ENCODE measurements at places on chromosomes 7 and 10. TPM values are rescaled to one million over a fixed set of nuclear protein-coding genes. Genes with fewer than 3 reads are reported as not detected.

DNA sequence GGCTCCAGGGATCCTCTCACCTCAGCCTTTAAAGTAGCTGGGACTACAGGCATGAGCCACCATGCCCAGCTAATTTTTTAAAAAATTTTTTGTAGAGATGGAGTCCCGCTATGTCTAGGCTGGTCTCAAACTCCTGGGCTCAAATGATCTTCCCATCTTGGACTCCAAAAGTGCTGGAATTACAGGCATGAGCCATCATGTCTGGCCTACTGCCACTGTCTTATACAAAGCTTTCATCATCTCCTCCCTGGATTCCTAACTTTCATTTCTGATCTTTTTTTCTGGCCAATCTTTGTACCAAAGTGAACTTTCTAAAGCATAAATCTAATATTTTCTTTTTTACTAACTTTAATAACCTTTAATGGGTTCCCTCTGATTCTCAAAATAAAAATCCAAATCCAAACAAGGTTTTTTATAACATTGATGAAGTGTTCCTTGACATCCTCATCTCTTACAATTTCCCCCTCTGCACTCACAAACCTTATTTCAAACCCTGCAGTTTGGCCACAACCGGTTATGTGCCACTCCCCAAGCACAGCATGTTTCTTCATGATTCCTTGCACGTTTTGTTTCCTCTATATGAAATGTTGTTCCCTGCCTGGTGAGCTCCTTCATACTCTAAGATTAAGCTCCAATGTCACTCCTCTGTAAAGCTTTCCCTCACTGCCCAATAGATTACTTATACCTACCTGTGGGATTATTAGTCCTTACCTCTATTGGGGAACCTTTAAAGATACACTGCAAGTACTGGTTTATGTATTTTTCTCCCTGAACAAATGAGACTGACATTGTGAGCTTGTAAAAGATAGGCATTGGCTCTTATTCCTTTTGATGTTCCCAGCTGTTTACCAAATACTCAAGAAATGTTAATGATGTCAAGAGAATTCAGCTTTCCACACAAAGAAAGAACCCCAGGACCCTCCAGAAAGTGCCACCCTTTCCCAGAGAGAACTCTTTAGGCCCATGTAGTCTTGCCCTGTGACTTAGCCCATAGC is 101.7 kb downstream of the HOXA1 start:
- no peak for DNase-seq

DNA sequence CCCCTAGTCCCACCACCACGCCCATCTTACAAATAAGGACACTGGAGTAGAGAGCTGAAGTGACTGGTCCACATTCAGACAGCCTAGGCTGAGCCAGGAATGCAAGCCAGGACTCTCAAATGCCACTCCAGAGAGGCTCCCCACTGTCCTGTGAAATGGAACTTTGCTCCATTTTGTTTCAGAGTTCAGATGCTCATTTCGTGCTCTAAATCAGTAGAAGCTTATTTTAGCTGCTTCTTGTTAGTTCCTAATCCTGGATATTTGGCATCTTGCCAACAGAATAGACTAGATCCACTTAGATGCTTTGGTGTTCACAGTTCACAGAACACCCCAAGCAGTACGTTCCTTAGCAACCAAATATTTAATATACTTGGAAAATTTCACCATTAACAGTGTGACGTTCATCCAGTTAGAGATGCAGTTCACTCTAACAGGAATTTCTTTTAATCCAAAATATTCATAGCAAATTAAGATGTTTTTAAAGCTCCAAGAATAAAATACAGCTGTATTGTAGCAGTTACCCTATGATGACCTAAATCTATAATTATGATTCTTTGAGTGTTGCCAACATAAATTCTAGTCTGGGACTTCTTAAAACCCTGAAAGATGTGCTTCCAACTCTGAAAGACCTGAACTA is 7.3 kb downstream of the MMP21 start:
- no peak for DNase-seq

DNA sequence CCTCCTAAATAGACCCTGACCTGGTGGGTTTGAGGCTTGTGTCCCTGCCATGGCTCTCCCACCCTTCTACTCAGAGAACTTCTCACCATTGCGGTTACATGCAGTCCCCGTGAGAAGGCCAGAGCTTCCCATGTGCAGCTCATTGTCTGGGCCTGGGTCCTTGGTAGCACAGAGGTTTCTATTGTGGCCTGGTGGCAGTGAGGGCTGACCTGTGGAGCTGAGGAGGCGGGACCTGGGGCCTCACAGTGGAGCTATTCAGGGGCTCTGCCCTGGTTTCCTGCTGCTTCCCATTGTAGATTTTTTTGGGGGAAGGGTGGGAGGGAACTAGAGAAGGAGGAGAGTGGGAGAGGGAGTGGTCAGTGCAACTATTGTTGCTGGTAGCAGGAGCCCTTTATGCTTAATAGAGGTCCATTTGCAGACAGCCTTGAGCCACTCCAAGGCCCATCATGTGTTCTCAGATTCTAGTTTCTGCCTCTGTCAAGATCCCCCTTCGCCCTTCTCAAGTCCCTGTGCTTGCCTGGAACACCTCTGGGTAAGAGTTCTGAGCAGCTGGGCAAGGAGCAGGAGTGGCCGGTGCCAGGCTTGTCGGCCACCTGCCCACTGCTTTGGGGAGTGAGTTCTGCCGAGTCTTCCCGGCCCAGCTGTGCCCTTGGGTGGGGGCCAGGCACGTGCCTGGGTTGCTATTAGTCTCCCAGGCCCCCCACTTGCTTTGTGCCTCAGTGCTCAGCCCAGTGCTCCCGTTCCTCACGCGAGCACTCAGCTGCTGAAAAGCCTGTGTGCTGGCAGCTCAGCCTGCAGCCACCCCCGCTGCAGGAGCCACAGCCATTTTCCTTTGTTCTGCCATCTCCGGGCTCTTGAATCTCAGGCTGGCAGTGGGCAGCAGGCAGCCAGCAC is 10.7 kb downstream of the TSPAN14 start:
- no peak for DNase-seq

DNA sequence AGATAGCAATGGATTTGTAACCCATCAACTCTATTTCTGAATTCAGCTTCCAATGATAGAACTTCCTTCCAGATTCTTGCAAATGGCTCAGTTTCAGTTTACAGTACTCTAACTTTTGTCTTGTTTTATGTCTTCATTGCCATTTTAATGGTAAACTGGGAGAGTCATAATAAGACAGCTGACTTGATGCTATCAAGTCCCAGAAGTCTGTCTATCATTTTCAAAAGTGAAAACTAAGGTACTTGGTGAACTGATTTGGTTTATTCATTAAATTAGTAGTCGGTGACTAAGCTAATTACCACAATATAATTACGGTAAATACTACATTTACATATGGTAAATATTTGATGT is 25.0 kb downstream of the RTKN2 start:
- no peak for DNase-seq

DNA sequence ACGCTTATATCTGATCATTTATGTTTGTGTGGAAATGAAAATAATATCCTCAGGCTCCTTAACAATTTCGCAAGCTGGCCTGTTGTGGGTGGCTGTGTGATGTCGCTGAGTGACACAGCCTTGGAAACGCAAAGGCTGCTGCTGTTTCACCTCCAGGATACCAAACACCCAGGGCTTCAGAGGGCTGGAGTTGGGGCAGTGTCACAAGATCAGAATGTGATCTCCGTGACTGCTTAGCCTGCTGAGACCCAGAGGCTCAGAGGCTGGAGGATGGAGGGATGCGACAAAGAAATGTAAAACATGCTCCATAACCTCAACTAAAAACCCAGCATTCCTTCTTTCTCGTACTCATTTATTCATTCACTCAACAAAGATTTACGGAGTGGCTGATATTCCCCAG is 37.2 kb upstream of the BMPER start:
- no peak for DNase-seq

DNA sequence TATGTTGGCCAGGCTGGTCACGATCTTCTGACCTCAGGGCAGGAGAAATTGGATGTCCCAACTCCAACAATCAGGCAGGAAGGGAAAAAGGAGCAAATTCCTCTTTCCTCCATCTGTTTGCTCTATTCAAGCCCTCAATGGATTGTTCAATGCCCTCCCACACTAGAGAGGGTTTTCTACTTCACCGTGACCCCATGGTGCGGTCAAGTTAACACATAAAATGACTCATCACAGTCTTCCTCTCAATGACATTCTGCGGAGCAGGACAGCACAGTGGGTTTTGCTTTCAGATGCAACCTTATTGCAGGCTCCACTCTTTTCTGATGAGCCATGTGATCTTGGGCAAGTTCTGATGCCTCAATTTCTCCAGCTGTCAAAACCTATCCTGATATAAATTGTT is 364.9 kb downstream of the ANKRD30A start:
- peak; percentile 58 for DNase-seq

DNA sequence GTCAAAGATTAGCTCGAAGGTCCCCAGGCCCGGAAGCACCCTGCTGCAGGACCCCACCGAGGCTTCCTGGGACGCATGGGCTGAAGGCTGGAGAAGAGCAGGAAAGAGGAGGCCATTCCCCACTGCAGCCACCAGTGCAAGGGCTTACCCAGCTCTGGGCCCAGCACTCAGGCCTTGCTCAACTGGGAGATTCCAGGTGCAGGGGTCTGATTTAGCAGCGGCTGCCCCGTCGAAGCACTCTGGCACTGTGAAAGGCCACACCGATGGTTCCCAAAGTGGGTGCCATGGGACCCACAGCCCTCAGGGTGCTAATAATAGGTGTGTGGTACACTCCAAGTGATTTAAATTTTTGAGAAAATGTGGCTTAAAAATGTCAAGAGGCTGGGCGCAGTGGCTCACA is 130.9 kb downstream of the OAT start:
- DNase-seq: no peak

GRCh38 chr10:132453470-132453861 is 56.5 kb downstream of the PWWP2B start:
- no peak for DNase-seq

- DNase-seq: no peak
These were observed 26.3 kb downstream of the COBL start for GRCh38 chr7:51290304-51290637.

GRCh38 chr10:23338886-23339285 is 5.7 kb downstream of the C10orf67 start:
- peak; percentile 19 for DNase-seq

GRCh38 chr10:121064491-121064890 is 213.3 kb downstream of the WDR11 start:
- DNase-seq: no peak

DNA sequence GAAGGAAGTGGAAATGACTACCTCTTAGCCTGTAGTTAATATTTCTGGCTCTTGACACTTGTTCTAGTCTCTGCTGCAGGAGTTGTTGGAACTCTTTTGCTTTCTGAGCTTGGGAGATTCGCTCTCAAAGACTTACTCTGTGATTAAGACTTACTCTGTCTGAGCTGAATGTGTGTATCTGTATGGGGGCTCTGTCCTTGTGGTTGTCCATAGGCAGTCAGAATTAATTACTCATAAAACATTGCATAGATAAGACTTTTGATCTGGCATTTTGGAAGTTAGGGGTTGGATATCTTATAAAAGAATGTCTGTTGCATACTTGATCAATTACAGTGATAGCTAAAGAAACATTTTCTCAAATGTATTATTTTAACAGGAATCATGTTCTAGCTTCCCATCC is 199.2 kb upstream of the KIAA1217 start:
- no peak for DNase-seq

- DNase-seq: peak; percentile 73
These were observed 57.6 kb upstream of the EZH2 start for GRCh38 chr7:148941598-148942275.

DNA sequence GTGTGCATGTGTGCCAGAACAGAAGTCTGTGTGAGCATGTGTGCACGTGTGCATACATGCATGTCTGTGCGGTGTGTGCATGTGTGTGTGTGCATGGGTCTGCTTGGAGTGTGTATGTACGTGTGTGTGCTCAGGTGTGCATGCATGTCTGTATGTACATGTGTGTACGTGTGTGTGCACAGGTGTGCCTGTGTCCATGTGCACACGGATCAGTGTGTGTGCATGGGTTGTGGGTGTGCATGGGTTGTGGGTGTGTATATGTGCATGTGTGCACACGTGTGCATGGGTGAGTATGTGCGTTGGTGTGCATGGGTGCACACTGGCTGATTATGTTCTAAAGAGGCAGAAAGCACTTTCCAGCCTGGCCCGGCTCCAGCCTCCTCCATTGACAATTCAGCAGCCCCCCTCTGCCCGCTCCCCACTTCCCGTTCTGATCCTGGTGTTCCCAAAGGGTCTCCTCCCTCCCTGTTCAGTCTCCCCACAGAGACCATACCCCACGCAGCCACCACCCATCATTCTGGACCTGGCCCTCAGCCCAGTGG is 44.1 kb upstream of the PDGFA start:
- no peak for DNase-seq

DNA sequence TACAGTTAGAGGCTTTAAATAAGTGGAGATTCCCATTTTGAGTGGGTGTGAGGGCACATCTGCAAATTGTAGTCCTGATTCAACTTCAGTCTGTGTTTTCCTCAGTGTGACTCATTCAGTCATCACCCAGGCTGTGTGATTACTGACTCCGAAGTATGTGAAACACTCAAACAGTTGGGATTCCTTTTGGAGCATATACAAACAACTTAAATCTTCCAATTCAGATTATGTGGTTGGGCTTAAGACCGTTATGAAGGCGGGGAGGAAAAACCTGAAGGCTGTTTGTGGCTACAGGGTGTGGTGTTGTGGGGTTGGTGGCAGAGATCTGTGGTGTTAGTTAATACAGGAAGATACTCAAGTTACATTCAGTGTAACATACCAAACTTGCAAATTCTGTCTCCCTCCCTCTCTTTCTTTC is 259.7 kb upstream of the FERD3L start:
- peak; percentile 99 for DNase-seq

Gene CALHM3
- total RNA-seq: 4.8 TPM

Gene CALML3
- total RNA-seq: not detected

Gene HOXA1
- total RNA-seq: not detected

Gene NUTM2E
- total RNA-seq: not detected

Gene HECTD2
- total RNA-seq: 9.6 TPM
